Upper lobe of right lung (tissue), 1 donor: ENCODE measurements at places on chromosomes 5 and 9.
A peak's percentile ranks its signal among the peaks of the same experiment; 100 is the strongest.

DNA sequence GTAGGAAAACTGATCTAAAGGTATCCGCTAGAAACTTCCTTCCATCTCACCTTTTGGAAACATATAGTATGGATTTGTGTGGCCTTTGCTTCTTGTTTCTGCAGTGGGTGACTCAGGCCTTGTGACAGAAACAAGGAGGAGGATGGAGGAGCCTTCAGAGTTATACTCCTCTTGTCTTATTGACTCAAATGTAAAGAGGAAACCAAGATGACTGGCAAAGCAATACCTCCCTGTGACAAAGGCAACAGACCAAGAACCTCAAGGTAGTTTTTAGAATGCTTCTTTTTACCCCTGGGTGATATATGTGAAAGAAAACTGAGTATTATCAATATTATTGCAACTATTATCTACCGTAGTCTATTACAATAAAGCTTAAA, 123.3 kb upstream of the SLIT3 start:
- no peak for DNase-seq

DNA sequence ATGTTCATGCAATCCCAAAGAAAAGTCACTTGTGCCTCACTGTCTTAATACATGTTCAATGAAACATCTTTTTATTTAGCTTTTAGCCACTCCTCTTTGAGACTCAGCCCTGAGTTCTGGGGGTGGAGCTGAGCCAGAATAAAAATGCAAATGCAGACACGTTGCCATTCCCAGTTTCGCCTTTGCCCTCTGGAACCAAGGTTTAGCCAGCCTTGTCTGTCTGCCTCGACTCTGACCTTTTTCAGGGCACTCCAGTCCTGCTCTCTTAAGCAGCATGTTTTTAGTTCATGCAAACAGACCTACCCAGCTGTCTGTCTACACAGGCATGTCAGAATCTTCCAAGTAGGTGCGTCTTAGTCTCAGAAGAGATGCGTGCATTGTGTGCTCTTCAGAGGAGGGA, 82.2 kb upstream of the RANBP3L start:
- no peak for DNase-seq

DNA sequence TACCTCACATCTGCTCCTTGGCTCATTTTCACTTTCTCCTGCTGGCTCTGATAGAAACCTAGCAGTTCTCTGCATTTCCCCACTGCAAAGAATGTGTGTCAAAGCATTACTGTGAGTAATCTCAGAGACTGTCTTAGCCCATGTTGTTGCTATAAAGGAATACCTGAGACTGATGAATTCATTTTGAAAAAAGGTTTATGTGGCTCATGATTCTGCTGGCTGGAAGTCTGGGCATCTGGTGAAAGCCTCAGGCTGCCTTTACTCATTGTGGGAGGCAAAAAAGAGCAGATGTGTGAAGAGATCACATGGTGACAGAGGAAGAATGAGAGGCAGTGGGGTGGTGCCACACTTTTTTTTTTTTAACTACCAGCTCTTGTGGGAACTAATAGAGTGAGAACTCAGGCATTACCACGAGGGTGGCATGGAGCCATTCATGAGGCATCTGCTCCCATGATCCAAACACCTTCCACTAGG, 191.6 kb upstream of the CTNND2 start:
- DNase-seq: no peak

DNA sequence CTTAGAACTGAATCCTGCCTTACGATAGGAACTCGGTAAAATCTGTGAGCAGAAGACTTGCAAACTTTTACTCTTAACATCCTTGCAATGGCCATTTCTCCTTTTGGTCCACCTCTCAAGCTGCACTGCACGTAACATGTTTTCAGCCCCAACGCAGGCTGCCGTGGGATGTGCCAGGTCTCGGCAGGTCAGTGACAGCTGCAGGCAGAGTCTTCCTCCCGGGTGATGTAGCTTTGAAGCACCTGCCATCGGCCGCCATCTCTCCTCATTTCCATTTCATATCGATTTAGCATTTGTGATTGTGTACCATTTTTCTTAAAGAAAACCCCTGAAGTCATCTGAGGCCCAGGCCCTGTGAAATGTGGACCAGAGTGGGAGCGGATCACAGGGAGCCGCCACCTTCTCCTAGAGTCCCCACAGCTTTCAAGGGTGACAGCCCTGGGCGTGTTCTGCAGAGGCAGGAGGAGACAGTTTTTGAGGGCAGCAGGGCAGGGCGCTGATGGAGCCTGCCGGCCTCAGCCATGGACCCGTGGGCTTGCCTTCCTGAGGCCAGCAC, 25.8 kb upstream of the LPCAT1 start:
- no peak for DNase-seq

- DNase-seq: no peak
These were observed 476.0 kb upstream of the CD180 start for GRCh38 chr5:67672636-67673035.

- DNase-seq: no peak
These were observed 10.2 kb downstream of the GLIS3 start for GRCh38 chr9:4289411-4290326.

- DNase-seq: no peak
These were observed 330.7 kb upstream of the DAB2 start for GRCh38 chr5:39755452-39755851.

GRCh38 chr5:127254729-127255284, 35.8 kb upstream of the MEGF10 start:
- DNase-seq: no peak

DNA sequence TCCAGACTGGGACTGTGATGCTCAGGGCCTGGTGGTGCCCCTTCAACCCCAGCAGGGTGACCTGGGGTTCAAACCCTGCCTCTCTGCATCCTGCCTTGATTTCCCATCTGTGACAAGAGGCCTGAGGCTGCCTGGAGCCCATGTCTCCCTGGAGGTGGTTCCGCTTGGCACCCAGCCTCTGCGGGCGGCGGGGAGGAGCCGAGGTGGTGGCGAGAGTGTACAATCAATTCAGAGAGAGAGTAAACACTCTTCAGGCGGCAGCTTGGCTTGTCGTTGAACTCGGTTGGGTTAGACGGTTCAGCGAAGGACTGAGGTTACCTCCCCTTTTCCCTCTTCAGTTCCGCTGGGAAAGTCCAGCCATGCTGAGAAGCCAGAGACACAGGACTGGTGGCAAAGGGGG, 39.3 kb downstream of the NTNG2 start:
- peak; percentile 89 for DNase-seq

DNA sequence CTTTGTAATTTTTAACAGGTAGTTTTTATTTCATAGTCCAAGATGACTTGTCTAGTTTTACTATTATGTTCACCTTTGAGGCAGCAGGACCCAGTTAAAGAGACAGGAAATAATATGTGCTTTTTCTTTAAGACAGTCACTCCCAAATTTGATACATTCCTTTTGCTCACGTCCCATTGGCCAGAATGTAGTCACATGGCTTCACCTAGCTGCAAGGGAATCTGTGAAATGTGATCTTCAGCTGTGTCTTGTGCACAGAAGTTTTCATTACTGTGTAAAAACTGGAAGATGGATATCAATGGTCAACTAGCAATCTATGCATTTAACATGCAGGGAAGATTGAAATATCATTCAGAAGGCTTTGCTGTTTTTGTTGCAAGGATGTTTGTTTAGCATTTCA, 41.1 kb downstream of the XRCC4 start:
- DNase-seq: no peak

- no peak for DNase-seq
These were observed 4.0 kb downstream of the ENC1 start for GRCh38 chr5:74636552-74636951.

DNA sequence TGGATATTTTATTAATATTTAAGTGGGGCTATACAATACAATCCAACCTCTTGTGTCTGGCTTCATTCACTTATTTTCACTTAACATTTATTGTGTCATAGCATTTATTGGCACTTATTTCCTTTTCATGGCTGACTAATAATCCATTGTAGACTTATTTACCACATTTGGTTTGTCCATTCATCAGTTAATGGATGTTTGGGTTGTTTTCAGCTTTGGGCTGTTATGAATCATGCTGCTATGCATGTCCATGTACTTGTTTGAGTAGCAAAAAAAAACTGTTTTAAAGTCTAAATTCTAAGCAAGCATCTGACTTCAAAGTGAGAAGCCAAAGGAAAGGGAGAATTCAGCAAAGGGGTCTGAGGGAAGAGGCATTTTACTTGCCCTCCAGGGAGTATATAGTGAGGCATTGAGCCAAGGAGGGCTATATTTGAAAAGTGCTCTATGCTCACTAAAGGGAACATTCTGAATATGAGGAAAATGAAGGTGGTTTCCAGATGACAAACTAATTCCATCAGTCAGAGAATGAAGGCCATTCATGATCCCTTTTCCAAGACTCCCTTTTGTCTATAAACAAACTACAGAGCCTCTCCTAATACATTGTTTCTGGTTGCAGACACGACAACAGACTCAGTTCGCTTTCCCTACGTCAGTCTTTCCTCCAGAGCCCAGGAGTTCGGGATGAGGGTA, 532.8 kb upstream of the KLF4 start:
- DNase-seq: no peak

GRCh38 chr5:127856292-127856691, 153.1 kb downstream of the CCDC192 start:
- no peak for DNase-seq

DNA sequence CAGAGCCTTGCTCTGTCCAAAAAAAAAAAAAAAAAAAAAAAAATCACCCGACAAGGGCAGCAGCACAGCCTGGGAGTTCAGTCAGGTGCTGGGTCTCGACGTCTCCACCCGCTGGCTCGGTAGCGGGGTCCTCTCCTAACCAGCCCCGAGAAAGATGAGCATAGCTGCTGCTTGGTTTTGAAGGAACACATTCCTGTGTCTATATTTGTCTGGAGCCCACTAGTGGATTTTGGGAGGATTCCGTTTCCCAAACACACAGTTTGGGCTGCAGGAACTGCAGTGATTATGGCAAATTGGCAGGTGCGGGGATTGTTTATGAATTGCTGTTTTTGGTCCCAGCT, 1.2 kb downstream of the OTULINL start:
- DNase-seq: no peak

GRCh38 chr9:83698976-83699585, 8.7 kb downstream of the UBQLN1 start:
- DNase-seq: no peak

GRCh38 chr9:112544477-112544876, 57.9 kb downstream of the KIAA1958 start:
- DNase-seq: no peak

DNA sequence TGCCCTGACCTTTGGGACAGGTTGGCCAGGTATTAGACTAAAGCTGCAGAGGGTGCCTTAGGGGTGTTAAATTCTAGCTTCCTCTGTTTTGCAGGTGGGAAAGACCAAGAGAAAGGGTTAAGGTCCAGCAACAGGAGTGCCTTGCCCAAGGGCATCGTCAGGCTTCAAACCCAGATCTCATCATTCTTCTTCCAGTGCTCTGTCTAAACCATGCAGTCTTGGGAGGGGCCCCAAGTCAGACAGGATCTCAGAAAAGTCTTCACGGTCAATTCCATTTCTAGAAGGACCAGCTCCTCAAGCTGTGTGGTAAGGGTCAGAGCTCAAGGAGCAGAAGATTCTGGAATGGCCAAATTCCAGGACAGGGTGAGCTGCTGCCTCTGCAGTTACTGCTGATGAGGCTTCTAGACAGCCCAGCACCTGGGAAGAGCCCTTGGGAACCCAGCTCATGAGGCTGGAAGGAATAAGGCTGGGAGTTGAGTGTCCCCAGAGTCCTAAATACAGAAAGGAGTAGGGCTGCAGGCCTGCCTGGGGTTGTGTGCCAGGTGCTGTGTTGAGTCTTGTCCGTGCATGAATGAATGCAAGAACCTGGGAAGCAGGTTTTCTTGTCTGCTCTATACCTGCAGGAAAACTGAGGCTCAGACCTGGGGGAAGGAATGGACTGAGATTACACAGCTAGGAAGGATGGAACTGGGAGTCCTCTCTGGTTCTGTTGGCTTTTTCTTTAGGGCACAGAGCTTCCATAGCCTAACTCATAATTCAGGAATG, 69.3 kb downstream of the WWC1 start:
- DNase-seq: no peak

DNA sequence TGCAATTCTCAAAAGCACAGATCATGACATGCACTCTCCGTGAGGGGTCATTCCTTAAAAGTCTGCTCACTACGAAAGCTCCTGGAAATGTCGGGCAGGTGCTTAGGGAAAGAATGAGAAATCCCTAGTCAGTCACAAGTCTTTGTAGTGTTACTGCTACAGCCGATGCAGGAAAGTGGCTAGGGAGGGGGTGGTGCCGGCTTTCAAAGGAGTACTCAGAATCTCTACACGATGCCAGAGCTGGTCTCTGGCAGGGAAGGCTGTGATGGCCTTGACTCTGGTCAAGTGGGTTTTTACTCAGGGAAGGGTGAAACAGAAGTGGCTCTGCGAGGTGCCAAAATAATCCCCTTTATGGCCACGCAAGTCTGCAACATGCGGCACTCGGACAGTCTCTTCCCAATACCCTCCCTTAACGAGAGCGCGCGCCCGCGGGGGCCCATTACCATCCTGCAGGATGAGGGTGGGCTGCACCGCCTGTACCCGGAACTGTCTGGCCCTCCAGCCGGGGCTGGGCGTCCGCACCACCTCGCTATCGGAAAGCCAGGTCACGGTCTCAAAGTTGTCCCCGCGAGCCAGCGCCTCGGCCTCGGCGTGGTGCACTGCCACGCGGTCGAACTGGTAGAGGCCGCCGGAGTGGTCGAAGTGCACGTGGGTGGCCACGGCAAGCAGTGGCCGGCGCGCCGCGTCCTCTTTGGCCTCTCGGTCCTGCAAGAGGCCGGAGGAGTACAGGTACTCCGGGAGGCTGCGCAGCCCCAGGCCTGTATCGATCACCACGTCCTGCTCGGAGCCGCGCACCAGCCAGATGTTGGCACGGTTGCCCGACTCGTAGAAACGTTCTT, 956 bp downstream of the MBLAC2 start:
- peak; percentile 81 for DNase-seq

- no peak for DNase-seq
These were observed 830 bp downstream of the TRAF1 start for GRCh38 chr9:120925535-120926396.

DNA sequence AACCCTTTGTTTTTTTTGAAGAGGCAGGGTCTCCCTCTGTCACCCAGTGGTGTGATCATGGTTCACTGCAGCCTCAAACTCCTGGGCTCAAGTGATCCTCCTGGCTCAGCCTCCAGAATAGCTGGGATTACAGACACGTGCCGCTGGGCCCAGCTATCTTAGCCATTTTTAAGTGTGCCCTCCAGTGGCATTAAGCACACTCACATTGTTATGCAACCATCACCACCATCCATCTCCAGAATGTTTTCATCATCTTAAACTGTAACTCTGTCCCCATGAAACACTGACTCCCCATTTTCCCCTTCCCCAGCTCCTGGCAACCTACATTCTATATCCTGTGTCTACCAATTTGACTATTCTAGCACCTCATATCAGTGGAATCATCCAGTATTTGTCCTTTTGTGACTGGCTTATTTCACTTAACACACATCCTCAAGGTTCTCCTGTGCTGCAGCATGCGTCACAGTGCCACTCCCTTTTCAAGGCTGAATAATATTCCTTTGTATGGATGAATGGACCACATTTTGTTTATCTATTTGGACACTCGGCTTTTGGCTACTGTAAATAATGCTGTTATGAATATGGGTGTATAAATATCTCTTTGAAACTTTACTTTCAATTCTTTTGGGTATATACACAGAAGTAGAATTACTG, 12.5 kb upstream of the RAPGEF1 start:
- DNase-seq: no peak
